Tongue (tissue), 3 donors: ENCODE measurements at places on chromosomes 2 and 18.

- peak; percentile 94 for DNase-seq
Measured at GRCh38 chr2:1972422-1972821, 228.1 kb upstream of the PXDN start.

DNA sequence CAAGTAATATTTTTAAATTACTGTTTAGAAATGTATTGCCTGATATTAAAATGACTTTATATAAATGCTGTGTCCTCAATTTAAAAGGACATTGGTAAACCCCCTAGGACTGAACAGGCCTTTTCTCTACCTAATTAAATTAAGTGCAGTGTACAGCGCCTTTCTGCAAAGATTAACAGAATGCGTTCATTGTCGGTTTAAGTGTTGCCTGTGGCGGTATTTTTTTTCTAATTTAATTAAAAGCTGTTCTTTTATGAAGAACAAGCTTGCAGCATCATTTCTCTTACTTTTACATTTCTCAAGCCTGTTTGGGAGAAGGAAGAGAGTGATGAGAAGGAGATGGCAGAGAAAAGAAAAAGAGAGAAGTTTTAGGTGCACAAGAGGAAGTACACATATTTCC is 344.9 kb downstream of the CPS1 start:
- no peak for DNase-seq

DNA sequence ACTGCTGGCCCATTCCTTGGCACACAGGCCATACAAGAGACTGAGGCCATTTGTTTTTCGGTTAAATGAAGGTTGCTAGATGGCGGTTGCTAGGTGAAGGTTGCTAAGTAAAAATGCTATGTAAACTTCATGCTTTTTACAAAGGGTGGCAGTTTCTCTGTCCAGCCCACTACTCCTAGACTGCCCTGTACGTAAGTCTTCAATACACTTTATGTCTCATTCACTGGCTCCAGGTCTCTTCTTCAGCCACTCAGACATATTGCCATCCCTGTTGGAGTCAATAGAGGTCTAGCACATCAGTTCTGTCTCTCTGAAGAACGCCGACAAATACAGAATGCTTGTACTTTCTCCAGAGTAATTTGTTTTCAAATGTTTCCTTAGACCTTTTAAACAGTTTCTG is 370.9 kb upstream of the RND3 start:
- no peak for DNase-seq

GRCh38 chr2:64325477-64325851 is 128.5 kb upstream of the LGALSL start:
- DNase-seq: no peak

DNA sequence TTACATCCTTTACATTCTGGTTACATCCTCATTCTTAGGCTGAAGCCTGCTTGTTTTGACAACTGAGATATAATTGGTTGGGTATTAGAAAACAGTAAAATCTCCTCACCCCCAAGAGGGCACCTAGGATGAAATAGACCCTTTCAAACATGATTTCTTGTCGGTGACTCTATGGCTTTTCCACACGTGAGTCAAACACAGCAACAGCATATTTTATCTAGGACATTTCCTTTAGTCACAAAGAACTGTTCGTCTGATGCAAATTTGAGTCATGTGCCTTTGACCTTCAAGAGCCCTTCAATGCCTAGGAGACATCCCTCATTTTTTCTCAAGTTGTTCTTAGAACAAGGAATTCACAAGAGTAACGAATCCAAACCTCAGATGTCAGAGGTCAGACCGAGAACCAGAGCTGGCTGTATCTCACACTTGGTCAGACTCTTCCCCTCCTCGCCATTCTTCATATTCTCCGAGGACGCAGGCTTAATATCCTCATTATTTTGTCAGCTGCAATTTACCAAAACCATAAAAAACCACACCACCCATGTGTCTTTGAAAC is 60.5 kb upstream of the ALKAL2 start:
- DNase-seq: no peak

GRCh38 chr2:63589148-63589958 is 590 bp downstream of the MDH1 start:
- peak; percentile 9 for DNase-seq

DNA sequence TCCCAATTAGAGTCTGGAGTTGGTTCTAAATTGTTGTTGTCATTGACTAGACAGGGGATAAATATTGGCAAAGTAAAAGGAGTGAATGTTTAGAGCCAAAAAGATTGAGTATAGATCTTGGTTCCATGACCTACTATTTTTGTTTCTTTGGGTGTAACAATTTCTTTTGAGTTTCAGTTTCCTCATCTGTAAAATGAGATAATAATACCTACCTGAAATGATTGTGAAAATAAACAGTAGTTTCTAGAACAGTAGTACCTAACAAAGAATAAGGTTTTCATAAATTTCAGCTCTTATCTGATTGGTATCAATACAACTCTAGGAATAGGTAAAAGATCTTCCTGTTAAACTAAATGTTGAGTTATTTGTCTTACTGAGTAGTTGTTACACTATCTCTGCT is 56.8 kb downstream of the PMS1 start:
- no peak for DNase-seq

DNA sequence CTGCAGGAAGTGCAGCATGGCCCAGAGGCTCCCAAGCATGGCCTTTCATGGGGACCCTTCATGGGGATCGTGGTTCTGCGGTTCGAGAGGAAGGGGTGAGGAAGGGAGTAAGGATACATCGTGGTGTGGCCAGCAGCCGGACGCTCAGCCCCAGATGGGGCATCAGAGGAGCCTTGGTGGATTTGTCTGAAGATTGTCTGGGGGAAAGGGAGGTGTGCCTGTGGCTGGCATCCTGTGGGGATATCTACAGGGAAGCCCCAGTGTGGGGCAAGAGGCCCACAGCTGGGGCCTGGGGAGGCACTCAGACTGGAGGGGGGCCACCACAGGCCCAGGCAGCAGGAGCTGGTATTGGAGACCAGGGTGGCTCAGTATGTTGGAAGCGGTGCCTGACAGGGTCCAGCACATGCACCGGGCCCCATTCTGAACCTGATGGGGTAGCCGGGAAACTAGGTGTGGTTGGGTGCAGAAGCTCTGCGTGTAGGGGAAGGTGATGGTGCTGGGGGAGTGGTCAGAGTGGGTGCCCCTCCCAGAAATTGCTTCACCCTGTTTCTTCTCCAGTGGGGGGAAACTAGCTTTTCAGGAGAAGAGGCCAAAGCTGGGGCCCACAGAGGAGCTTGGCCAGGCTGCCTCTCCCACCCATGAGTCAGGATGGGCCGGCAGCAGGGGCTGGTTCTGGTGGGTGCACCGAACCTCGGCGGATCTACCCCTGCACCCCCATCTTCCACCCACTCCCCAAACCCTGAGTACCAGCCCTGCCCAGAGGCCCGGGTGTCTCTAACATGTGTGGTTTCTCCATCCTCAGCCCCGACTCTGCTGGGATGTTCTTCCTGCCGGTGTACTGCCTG is 274.4 kb upstream of the HDAC4 start:
- DNase-seq: no peak

DNA sequence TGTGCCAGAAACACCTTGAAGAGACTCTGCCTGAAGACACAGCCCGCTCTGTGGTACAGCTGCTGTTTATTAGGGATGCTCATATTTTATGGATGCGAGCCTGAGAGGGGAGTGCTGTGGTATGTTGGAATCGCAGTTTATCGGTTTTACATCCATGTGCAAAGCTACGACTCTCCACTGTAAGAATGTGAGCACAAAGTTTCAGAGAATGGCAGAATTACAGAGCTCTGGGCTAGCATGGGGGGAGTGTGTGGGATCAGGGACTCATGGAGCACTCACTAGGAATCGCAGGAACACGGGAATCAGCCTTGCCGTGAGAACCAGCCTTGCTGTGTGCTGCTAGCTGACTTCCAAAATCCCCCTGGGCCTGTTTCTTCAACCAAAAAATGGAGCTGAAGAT is 199.9 kb downstream of the RNF144A start:
- DNase-seq: no peak

- DNase-seq: no peak
Measured at GRCh38 chr18:46767217-46767616, 10.4 kb upstream of the ST8SIA5 start.
